ENCODE measurements at places on chromosomes 1 and 21. TPM values are rescaled to one million over a fixed set of nuclear protein-coding genes. Genes with fewer than 3 reads are reported as not detected.

DNA sequence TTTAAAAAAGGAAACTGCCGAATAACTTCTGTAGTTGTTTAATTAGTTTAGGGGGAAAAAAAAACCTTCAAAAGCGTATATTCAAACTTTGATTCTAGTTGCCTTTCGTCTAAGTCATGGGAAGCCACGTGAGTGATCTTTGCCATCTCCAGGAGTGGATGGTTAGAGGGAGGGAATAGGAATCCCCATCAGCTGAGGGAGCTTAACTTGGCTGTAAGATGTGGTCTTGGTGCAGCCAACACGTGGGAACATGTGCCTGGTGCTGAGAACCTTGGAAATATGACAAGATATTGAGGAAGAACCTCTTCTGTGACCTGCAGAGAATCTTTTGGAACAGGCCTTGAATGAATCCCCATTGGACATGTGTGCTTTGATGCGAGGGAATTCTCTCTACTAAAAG is 1.7 kb downstream of the BACE2 start:
- DNase-seq = no peak

Gene NFASC
- 0.06 TPM for total RNA-seq

DNA sequence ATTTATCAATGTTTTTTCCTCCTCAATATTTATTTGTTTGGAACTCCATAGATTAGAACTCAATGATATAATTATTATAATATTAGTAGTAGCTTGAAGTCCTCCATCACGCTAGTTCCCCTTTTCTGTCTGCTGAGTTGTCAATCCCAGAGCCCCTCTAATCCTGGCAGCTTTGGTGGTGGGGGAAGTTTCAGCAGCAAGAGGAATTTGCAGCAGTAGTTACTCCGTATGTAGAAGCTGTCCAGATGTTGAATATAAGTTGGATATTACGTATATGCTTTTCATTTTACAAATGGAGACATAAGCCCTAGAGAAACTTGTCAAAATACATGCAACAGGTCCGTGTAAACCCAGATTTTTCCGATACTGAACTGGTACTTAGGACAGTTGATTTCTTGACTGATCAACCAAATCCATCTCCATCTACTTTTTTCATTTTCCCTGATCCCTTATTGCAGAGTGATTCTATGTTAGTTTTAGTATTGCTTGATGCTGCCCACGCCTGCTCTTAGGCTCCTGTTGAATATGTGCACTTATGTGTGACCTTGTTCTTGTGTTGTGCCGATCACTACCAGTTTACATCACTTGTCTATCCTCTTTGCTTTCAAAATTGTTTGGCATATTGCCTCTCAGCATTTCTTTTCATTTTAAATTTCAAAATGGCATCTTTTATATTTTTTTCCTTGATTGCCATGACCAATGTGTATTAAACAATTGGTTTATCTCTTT is 28.1 kb downstream of the SMAP2 start:
- DNase-seq = no peak

GRCh38 chr1:43704838-43705237 is 2.5 kb upstream of the ST3GAL3 start:
- no peak for DNase-seq

DNA sequence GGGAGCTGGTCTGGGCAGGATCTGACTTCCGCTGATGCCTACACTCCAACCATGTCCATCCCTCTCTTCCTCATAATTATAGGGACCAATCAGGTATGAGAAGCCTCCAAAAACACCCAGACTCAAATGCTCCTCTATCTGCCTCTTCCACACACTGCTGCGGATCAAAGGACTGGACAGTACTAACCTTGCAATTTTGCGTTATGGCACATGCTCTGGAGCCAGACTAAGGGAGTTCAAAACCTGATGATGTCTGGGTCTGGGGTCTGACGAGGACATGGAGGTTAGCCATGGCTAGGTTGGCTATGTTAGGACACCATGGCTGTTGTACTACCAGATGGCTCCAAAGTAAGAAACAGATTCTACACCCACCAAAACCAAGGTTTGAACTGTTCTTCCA is 10.3 kb downstream of the GPN2 start:
- no peak for DNase-seq

Gene IGSF21
- total RNA-seq = not detected

- no peak for DNase-seq
Observed at GRCh38 chr1:184673305-184673704, 81.4 kb downstream of the EDEM3 start.
